Cardiac muscle cell (in vitro differentiated cells and primary cell): ENCODE measurements at places on chromosomes 2 and 18. TPM values are rescaled to one million over a fixed set of nuclear protein-coding genes. Genes with fewer than 3 reads are reported as not detected.

The LYPD1 gene
- 2.3 and 2.7 TPM in 2 replicates for total RNA-seq

The PFN4 gene
- 3.2 TPM in 1 of 2 replicates, not detected in the other for total RNA-seq

DNA sequence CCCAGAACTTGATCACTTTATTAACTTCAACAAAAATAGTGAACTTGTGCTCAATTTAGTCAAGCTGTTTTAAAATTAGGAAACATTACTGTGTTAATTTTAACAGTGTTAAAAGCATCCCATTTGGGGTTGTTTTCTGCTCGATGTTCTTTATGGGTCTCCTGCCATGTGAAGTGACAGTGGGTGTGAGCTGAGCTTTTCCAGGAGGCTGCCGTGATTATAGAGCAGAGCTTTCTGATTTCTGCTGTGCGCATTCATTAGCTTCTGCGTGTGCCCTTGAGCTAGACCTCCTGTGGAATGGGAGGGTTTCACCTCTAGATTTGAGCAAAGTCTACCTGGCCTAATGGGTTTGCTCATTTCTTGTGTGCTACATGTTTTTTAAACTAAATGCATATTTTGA, 121.5 kb downstream of the WDSUB1 start:
- peaks cover 20% of the 10 kb centered on the region for H3K4me1 ChIP-seq
- H3K27ac ChIP-seq = peak overlapping the region; percentile 96
- H3K27me3 ChIP-seq = no peaks in the 10 kb centered on the region
- peak; percentile 75 for DNase-seq
- H3K4me3 ChIP-seq = no peak overlapping the region

GRCh38 chr18:26233208-26233607, 7.0 kb downstream of the TAF4B start:
- H3K27me3 ChIP-seq = no peaks in the 10 kb centered on the region
- H3K4me1 ChIP-seq = no peaks in the 10 kb centered on the region
- H3K36me3 ChIP-seq = no peaks in the 10 kb centered on the region
- no peak for DNase-seq
- no peak overlapping the region for H3K4me3 ChIP-seq

DNA sequence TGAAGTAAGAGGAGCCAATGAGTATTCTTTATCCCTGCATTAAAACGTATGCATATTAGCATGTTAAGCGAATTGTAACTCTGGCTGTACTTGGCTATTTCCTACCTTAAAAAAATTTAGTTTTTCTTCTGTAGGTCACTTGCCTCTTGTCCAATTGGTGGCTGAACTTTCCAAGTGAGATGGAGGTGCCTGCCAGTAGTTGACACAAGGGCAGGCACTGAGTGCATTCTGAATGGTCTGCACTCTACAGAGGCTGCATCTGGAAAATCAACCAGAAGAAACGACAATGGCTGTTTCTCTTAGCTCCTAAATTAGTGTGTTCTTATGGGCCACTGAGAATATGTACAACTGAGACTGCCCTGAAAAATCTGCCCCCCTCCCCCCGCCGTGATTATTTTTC, 160.8 kb downstream of the PRPF40A start:
- no peaks in the 10 kb centered on the region for H3K27me3 ChIP-seq
- H3K27ac ChIP-seq = no peak overlapping the region
- no peaks in the 10 kb centered on the region for H3K4me1 ChIP-seq

GRCh38 chr18:2824865-2825264, 21.9 kb upstream of the EMILIN2 start:
- H3K27ac ChIP-seq = no peak overlapping the region
- no peak overlapping the region for H3K4me3 ChIP-seq
- H3K4me1 ChIP-seq = peaks cover 6% of the 10 kb centered on the region
- no peaks in the 10 kb centered on the region for H3K27me3 ChIP-seq
- H3K36me3 ChIP-seq = no peaks in the 10 kb centered on the region
- no peak for DNase-seq

DNA sequence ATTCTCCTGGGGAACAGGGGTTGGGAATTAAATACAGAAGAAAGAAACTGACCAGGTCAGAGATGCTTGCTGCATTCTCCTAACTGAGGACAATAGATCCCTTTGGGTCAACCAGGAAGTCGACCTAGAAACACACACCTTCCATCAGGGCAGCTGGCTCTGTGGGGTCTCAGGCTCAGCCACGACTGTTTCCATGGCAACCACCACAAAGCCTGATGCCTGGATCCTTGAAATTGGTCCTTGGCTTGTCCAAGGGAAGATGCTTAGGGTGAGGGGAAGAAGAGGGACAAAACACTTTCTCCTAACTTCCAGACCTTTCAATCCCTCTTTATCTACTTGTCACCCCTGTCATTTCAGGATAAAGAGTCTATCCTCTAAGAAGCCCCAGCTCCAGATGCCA, 194.4 kb downstream of the ALK start:
- no peak overlapping the region for H3K4me3 ChIP-seq
- no peaks in the 10 kb centered on the region for H3K27me3 ChIP-seq
- no peaks in the 10 kb centered on the region for H3K36me3 ChIP-seq
- no peaks in the 10 kb centered on the region for H3K4me1 ChIP-seq
